ENCODE measurements at places on chromosomes 7 and 10.

- no peak for DNase-seq
Observed at GRCh38 chr10:112789248-112789647, 160.8 kb upstream of the TCF7L2 start.

DNA sequence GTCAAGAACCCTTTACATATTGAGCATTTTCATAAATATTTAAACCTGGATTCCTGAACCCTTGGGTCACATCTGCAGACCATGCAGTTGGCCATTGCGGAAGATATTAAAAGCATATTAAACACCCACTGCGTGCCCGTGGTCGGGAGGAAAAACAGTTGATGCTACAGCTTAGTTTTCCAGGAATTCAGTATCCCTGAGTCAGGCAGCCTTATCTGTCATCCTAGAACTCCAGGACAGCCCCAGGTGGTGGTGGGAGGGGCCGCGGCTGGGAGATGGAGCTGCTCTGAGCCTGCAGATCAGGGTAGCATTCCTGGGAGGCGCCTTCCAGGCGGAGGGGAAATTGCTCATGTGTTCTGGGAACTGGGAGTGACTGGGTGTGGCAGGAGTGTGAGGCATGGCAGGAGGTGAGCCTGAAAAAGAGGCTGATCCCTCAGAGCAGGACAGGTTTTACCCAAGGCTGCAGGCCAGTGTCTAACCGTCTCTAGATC is 222.9 kb upstream of the SH2B2 start:
- no peak for DNase-seq

GRCh38 chr10:6399879-6400278 is 180.2 kb downstream of the PRKCQ start:
- DNase-seq, result no peak

GRCh38 chr7:754531-755412 is 27.7 kb upstream of the PRKAR1B start:
- DNase-seq, result no peak

- no peak for DNase-seq
Observed at GRCh38 chr10:50360077-50360850, 108.9 kb upstream of the ASAH2 start.

- no peak for DNase-seq
Observed at GRCh38 chr10:45418417-45418848, 44.4 kb downstream of the ALOX5 start.

DNA sequence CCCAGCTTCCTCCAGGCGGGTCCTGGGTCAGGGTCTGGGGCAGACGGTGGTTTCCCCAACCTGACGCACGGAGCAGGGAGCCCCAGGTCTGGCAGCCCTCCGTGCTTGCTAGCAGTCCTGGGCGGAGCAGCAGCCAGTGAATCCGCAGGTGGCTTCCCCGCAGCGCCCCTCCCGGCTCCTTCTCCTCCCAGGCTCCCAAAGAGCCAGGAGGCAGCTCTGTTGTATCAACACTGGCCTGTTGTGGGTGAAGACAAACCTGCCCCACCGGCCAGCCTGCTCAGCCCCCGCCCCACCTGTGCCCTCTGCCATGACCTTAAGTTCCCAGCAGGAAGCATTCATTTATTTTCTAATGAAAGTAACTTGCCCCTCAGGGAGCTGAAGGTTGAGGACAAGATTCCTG is 24.0 kb upstream of the TMEM213 start:
- DNase-seq, result no peak

GRCh38 chr7:87267239-87267900 is 47.8 kb upstream of the TMEM243 start:
- no peak for DNase-seq

- DNase-seq, result no peak
Observed at GRCh38 chr7:128157906-128158305, 83.2 kb upstream of the LEP start.

DNA sequence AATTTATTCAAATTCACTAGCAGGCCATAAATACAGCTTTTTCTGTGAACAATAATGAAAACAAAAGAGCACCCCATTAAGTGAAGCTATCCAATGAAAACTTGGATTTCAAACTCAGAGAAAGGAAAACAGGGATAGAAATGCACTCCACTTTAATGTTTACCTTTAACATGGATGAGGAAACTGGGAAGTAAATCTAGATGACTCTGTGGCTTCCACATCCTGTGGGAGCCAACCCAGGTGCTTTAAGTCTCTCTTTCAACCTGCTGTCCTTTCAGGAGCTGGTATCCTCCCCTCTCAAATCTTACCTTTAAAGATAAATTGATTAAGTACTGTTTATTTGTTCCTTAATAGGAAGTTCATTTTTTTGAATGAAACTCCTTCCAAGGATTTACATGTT is 21.5 kb upstream of the SGMS1 start:
- no peak for DNase-seq

- DNase-seq, result peak; percentile 68
Observed at GRCh38 chr10:44280226-44281014, 104.5 kb downstream of the CXCL12 start.

DNA sequence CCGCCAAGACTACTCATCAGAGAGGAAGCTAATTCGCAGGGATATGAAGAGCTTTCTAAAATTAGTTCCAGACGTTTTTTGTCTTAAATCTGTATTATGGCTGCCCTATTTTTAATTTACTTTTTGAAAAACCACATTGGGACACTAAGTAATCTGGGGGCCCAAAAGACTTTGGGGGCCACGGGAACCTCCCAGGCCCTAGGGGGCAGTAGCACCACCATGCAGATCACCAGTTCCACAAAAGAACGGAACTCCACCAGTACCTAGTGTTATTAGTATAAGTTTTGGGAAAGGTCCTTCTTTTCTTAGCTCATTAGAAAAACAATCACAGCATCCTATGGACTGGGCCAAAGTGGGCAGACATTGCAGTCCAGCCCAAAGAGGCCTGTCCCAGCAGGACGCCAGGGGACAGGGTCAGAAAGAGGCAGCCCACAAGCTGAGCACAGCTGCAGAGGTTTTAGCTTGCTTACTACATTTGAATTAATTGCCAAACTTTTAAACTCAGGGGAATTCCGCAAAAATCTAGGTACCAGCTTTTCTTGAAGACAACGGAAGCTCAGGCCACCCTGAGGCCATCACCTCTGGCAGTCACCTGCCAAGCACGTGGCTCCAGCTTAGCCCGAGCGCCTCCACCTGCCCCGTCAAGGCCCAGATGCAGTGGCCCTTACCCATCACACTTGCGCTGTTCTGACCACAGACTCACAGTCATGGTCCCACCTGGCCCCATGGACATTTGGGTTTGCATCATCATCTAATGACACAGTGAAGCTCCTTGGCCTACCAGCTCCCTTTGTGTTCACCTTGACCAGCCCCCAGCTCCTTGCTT is 74.8 kb downstream of the PARP12 start:
- no peak for DNase-seq

DNA sequence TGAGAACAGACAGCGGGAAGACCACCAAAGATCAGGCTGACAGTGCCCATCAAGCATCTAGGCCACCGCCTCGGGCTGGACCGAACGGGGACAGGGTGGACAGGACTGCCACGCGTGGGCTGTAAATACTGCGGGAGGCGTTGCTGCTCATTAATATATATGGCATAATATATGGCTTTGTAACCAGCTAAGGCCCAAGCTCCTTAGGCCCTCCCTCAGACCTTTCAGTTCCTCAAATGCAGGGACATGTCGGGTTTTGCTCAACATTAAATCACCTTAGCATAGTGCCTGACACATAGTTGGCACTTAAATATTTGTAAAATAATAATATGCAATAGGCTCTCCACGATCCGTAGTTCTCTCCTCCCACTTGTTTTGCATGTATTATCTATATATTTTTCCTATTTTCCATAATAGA is 402 bp upstream of the TMEM168 start:
- no peak for DNase-seq

DNA sequence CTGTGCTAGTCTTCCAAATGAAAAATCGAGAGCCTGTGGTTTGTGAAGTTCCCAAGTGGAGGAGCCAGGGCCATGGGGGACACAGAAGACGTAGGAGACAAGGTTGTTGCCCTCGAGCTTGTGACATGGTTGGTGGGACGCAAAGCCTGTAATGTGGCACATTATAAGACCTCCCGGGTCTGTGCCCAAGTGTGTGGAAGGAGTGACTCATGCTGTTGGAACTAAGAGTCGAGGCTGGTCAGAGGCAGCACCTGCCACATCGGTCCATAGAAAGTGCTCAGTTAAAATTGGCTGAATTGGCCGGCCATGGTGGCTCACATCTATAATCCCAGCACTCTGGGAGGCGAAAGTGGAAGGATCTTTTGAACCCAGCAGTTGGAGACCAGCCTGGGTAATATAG is 27.0 kb upstream of the PODXL start:
- no peak for DNase-seq

DNA sequence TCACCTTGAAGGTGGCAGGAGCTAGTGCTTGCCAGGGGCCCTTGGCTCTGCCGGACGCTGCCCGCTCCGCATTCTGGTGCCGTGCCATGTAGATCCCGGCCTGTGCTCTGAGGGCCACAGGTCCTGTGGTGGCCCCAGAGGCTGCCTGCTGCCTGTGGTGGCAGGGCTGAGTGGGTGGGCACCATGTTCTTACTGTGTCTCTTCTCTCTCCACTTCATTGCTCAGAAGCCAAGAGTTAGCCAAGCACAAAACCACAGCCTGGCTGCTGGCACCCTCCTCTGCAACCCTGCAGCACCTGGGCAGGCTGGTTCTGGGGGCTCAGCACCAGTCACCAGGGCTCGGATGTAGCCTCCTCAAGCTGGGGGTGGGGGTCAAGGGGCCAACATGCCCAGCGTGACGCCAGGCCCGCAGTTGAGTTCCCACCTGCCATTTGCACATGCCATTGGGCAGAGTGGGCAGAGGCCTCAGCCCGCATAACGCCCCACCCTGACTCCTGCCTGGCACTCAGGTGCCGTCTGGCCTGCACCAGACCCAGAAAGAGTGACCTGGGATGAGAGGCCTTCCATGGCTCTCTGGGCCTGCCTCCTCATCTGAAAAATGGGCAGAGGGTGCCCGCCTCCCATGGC is 16.3 kb downstream of the ZMIZ1 start:
- no peak for DNase-seq

- DNase-seq, result no peak
Observed at GRCh38 chr7:6375348-6376101, 72.2 kb downstream of the DAGLB start.

- no peak for DNase-seq
Observed at GRCh38 chr7:28700790-28701203, 257.3 kb downstream of the TRIL start.

DNA sequence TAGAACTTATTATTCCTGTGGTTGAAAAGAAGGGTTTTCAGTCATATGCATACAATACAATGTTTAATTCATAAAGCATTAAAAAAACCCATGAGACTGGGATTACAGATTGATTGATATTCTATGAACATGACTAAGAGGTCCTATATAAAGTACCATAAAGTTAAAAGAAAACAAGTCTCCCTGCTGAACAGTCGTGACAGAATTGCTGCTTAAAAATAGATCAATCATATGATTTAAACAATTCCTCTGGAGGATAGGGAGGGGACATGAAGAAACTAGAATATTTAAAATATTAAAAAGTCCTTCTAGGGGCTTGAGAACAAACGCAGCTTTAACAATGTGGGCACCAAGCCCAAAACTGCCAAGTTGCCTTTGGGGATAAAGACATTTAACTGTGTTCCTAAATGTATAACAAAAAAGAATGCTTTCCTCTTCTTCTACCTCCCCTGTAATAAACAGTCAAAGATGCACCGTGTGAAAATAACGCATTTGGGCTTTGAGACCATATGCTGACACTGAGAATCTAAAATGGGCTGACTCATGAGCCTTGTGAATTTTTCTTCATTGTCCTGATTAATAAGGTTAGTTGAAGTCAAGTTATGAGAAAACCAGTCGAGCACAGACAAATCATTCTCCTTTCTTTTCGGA is 25.8 kb downstream of the TWIST1 start:
- DNase-seq, result no peak

- no peak for DNase-seq
Observed at GRCh38 chr7:91492773-91493172, 228.5 kb downstream of the FZD1 start.

- DNase-seq, result peak; percentile 77
Observed at GRCh38 chr10:110226926-110227641, 19.7 kb downstream of the MXI1 start.

DNA sequence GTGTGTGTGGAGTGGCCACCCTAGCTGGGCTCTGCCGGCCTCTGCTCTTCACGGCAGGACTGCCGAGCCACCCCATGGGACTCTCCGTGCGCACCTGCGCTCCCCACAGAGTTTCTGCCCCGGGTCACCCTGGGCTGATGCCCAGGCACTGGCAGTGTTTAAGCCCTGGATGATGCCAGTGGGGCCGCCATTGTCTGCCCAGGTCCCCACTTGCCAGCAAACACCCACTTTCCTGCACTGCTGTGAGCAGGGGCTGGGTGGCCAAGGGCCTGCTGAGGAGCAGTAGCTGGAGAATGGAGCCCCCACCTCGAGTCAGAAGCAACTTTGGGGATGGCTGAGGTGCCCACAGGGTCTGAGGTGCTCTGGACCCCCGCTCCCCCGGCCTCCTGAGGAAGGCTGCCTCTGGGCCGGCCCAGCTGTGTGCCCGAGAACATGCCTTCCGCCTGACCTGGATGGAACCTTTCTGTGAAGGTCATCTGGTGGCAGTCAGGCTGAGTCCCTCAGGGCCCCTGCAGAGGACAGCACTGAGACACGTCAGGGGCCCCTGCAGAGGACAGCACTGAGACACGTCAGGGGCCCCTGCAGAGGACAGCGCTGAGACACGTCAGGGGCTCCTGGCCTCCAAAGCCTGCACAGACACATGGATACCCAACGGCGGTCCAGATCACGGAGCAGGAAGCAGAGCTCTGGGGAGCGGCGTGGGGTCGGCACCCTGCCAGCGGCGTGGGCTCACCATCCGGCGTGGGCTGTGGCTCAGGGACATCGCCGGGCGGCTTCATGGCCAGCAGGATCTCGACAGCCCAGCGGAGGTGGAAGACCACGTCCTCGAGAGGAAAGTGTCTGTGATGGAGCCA is 62.0 kb downstream of the CFAP46 start:
- no peak for DNase-seq

DNA sequence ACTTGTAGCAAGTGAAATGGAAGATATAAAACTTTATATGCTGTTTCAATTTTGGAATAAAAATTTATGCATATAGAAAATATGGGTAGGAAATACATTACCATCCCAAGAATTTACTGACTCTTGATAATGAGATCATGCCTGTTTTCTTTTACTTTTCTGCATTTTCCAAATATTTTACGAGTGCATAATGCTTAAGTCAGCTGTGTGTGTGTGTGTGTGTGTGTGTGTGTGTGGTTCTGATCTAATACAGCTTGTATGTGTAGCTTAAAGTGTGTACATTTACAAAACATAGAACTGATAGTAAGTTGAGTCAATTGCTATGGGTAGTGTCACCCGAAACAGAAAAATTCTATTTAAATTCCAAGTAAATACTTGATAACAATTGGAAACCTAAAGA is 315.9 kb upstream of the LRRN3 start:
- no peak for DNase-seq

GRCh38 chr10:69864321-69864720 is 62.6 kb downstream of the COL13A1 start:
- no peak for DNase-seq

DNA sequence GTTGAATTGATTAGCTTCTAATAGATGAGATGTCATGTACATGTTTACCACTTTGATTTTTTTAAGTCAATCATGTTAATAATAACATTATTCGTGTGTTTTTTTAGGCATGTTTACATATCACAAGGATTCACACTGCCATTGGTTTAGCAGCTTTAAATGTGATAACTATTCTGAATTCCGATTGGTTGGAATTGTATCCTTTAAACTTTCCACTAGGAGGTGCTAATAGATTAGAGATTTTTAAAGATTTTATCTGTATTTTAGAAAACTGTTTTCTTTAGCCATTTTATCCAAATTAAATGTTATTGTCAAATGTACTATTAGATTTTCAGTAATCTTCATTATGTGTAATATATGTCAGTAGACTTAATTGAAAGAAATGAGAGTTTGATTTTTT is 83.2 kb downstream of the HECTD2 start:
- no peak for DNase-seq

Measured in left hindlimb (tissue), 1 donor.